ENCODE measurements at places on chromosomes 11 and 22.

DNA sequence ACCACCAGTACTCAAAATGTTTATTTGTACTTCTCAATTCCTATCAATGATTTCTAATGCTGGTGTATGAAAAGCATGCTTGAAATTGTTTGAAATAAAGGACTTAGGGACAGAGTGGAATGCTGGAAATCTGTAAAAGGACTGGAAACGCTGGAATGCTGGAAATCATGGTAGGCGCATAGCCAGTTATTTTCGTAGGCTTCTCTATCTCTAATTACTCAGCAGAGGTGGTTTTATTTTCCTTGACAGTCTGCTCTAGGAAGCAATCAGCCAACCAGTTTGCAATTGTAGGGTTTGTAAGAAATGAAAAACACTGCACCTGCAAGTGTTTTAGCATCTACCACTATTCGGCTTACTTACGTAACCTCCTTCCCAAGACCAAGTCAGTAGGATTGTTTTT is 788 bp downstream of the LIN7C start:
- no peak for DNase-seq

DNA sequence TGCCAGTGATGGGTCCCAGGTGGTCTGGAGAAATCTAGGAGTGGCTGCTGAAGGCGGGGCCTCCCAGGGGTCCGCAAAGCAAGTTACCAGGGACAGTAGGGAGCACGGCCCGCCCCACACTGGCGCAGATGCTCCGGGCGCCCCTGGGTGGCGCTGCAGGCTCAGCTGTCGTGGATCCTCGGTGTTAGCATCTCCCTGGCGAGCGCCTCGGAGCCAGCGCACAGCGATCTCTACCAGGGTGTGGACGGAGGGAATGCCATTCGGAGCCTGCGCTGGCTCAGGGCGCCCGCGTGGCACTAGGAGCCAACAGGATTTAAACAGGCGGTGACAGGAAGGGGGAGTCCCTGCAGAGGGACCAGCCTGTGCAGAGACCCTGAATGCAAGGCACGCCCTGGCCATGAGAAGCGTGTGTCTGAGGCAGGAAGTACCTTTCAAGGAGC is 20.2 kb downstream of the FADS3 start:
- peak; percentile 46 for DNase-seq

- no peak for DNase-seq
These were observed 27.5 kb downstream of the OSBPL5 start for GRCh38 chr11:3137486-3138177.

GRCh38 chr22:37459206-37459605 is 27.0 kb downstream of the MFNG start:
- DNase-seq: no peak

- DNase-seq: no peak
These were observed 312.5 kb upstream of the PDGFD start for GRCh38 chr11:104476454-104476853.

All from activated gamma-delta T cell treated with Interleukin-2 at 50 U/mL for 16 hours (primary cell).